ENCODE measurements at places on chromosomes 2 and 18.

DNA sequence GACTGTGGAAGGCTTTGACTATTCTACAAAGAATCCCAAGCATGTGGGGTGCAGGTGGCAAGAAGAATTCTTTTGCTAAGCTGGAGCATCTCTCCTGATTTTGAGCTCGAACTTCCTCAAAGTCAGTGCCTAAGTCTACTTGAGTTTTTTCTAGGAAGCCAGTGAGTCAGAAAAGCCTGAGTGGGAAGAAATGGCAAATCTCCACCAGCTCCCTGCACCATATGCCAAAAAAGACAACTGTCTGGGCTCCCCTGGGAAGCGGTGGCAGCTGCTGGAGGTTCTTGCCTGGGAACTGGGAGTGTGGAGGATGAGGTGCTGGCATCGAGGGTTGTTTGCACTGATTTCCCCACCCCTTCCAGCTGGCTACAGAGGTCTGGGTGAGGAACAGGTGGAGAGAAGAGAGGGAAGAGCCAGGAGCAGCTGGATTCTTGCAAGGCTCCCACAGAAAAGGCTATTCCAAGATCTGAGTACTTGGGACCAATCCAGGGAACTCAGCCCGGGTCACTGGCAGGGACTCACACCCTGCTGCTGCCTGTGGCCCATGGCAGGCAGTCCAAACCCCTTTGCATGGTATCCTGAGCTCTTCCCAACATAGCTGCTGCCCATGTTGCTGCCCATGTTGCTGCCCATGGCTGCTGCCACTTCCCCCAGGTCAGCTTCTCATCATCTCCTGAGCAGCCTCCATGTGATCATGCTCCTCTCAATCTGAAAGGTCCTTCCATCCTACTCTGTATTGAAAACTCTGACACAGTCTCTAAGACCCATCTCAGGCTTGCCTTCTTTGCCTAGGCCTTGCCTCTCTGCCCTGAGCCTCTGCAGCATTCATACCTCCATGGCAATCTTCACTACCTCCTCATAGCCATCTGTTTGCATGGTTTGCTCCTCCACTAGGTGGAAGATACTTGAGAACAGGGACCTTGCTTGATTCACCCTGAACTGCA is 128.3 kb upstream of the SPATS2L start:
- no peak for DNase-seq

DNA sequence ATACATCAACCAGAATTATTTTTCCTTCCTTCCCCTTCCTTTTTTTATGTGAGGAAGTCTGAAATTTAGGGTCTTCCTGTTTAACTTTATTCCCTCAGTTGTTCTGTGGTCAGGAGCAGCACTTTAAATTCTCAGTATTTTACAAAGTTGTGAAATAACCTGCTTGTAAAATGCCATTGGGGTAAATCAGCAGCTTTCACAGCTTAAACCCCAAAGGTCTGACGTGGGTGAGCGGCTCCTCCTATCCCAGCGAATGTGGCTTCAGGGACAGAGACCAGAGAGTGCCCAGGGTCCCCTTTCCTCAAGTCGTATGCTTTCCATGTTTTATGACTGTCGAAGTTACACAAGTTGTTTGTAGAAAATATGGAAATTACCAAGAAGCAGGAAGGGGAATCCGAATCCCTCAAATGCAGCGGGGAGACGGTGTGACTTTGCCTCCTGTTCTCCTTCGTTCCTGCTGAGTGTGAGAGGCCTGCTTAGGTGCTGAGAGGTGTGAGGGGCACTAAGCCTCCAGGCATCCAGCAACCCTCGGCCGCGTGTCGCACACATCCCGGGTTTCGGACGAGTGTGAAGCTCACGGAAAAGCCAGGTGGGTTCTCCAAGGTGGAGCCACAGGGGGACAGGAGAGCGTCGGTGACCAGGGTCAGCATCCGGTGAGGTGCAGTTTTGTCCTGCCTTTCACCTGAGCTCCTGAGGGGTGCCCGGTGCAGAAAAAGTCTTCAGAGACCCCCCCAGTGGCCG is 10.8 kb upstream of the KCNG2 start:
- DNase-seq, result no peak

- DNase-seq, result no peak
These were observed 62.0 kb downstream of the MYL12B start for GRCh38 chr18:3323900-3324299.

DNA sequence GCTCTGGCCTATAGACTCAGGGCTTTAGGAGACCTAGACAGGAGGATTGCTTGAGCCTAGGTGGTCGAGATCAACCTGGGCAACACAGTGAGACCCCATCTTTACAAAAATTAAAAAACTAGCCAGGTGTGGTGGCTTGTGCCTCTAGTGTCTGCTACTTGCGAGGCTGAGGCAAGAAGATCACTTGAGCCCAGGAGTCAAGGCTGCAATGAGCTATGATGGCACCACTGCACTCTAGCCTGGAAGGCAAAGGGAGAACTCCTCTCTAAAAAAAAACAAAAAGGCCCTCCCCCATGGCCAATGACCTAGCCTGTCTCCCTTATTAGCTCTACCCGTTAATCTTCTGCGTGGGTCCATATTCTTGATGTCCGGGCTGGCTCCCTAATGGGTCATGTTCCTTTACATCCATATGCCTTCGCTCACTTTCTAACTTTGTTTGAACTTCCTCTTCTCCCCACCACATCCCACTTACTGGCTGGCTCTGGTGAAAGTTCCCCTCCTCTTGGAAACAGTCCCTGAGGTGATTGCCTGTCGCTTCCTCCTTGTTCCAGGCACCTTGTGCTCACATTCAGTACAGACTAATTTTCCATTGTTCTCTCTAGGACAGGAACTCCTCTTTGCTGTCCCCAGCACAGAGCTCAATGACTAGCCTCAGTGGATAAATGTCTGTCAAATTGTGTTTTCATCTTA is 103.0 kb downstream of the AFF3 start:
- no peak for DNase-seq

DNA sequence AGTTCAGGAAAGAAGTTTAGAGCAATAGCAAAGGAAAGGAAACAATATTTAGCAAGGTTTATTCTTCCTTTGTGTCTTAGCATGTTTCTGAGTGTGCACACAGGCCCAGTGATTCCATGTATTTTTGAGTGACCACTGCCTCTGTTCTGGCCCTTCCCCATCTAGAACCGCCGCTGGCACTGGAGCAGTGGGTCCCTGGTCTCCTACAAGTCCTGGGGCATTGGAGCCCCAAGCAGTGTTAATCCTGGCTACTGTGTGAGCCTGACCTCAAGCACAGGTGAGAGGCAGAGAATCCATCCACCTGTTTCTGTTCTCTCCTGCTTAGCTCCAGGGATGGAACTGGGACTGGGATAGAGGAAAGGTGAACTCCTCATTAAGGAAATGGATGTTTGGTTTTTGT is 2.4 kb downstream of the REG1A start:
- DNase-seq, result no peak

All from stimulated activated CD4-positive, alpha-beta T cell treated with anti-CD3 and anti-CD28 coated beads, Interleukin-1b, Interleukin-23, amount 100 ng/mL, for 24 hours (primary cell).